IPS-NIHi11 (cell line): ENCODE measurements at places on chromosomes 1 and 21.

DNA sequence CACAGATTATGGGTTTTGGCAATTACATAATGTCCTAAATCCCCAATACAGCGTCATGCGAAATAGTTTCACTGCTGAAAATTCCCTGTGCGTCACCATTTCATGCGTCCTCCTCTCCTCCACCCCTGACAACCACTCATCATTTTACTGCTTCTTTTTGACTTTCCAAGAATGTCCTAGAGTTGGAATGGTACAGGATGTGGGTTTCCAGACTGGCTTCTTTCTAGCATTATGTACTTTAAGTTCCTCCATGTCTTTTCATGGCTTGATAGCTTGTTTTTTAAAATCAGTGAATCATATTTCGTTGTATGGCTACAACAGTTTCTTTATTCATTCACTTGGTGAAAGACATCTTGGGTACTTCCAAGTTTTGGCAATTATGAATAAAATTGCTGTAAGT is 7.4 kb downstream of the NBPF3 start:
- no peak for DNase-seq

- DNase-seq: no peak
Measured at GRCh38 chr1:219155135-219155534, 18.5 kb upstream of the LYPLAL1 start.

DNA sequence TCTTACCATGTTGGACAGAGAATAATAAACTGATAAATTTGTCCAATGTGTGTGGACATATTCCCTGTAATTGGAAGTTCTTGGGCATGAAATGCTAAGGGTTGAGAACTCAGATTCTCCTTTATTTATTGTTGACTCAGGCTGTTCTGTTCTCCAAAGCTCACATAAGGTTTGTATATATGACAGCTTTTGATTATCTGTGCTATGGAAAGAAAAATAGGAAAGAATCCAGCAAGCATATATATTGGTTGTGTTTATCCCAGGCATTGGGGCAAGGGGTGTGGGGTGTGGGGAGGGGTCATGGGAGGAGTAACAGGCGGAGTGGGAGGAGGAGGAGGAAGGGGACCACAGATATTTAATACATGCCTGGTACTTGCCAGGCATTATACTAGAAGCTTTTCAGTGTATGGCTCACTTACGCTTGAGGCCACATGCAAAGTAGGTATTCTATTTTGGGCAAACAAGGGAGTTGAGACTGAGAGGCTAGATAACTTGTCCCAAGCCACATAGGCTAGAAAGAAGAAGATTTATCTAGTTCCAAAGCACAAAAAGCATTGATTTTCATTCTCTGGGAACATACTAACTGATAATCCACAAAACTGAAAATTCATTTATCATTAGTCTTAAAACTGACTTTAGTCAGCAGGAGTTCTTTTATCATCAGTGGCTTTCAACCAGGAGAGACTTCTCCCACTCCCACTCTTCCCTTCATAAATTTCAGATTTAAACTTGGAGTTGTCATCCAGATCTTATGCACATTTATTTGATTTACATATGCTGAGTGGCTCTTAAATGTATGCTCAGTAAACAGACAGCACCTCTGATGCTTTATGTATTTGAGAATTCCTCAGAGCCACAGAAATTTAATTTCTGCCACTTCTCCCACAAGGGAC is 27.2 kb downstream of the NGF start:
- DNase-seq: no peak

DNA sequence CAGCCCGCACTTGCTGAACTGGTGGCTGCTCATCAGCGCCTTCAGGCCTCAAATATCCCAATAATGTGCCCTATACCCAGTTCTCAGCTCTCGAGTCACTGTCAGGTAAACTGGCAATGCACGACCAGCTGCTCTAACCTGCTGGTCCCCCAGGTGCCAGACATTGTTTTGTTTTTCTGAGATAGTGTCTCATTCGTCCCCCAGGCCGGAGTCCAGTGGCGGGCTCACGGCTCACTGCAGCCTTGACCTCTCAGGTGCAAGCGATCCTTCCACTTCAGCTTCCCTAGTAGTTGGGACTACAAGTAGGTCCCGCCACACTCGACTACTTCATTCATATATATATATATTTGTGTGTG is 1.0 kb upstream of the NADK start:
- DNase-seq: no peak

GRCh38 chr1:56436296-56436695 is 143.1 kb downstream of the PLPP3 start:
- DNase-seq: no peak

- DNase-seq: no peak
Measured at GRCh38 chr1:229941831-229942230, 125.2 kb upstream of the GALNT2 start.

GRCh38 chr1:91913018-91913417 is 27.1 kb upstream of the TGFBR3 start:
- no peak for DNase-seq

- DNase-seq: no peak
Measured at GRCh38 chr1:218367118-218367517, 22.0 kb downstream of the TGFB2 start.

DNA sequence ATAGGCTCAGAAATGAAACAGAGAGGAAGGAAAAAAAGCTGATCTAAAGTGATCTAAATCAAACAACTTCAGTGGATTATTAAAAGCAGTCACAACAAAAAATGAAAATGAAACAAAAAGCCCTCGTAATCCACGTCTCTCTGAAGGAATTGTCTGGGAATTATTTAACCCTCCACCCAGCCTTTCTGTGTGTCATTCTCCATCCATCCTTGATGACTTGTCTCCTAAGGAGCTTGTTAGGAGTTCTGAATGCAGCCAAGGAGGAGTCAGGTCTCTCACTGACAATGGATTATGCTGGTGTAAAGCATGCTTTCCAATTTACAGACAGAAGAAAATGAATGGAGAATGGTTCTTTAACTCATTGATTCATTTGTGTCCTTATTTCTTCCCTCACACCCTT is 359.3 kb upstream of the RUNX1 start:
- DNase-seq: no peak

GRCh38 chr1:1561801-1562470 is 12.7 kb downstream of the SSU72 start:
- no peak for DNase-seq

GRCh38 chr21:44347911-44348451 is 5.4 kb upstream of the TRPM2 start:
- no peak for DNase-seq

DNA sequence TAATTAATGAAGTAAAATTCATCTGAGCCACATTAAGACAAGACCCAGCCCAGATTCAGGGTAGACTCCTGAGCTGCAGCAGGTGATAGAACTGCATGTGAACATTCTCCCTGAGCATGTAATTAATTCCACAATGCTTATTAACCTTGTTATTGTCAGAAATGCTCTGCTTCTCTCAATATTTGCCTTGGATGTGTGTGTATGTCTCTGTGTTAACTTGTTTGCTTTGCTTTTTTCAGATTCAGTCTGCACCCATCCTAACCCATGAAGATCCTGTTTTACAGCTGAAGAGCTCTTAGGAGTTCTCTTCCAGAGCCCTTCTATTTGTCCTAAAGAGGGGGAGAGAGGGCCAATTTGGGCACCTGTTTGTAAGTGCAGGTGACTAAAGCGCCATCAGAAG is 143.2 kb upstream of the BMP8A start:
- DNase-seq: no peak

DNA sequence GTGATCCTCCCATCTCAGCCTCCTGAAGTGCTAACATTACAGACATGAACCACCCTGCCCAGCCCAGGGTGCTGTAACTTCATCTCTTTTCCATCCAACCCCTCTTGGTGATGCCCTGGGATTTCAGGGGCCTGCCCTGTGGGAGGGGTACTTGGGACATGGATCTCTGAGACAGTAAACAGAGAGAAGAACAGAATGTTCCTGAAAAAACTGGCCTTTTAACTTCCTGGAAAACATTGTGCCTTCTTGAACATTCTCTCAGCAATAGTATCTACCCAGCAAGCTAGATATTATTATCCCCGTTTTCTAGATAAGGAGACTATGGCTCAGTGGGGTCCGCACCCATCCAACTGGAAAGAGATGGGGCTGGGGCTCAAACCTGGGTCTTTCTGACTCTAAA is 57.0 kb downstream of the VWA5B1 start:
- DNase-seq: no peak

GRCh38 chr1:200896531-200897196 is 2.0 kb downstream of the INAVA start:
- DNase-seq: peak; percentile 47

DNA sequence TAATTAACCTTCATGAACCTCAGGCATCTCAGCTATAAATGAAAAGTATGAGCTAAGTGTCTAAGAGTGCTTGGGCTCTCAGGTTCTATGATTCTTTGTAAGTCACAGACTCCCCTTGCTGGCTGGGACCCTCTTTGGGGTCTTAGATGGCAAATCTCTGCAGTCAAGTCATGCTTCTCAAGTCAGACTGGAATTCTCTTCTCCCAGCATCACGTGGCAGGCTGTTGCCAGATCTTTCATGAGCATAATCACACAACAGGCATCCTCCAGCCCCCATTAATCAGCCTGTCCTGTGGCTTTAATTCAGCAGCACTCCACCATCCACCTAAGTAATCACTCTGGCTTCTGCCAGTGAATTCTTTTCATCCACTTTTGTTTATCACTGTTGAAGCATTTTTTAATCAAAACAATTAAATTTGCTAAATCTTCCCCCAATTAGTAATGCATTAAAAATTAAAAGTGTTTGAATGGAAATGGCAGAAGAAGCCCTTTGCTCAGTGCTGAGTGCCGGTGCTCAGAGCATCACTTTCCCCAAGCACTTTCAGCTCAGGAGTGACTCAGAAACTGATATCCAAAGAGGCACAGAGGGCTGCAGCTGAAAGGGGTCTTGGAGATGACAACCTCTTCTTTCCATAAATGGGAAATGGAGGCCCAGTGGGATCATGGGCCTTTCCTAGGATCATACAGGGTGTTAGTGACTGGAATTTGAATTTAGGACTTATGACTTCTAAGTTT is 50.2 kb downstream of the C8A start:
- no peak for DNase-seq

DNA sequence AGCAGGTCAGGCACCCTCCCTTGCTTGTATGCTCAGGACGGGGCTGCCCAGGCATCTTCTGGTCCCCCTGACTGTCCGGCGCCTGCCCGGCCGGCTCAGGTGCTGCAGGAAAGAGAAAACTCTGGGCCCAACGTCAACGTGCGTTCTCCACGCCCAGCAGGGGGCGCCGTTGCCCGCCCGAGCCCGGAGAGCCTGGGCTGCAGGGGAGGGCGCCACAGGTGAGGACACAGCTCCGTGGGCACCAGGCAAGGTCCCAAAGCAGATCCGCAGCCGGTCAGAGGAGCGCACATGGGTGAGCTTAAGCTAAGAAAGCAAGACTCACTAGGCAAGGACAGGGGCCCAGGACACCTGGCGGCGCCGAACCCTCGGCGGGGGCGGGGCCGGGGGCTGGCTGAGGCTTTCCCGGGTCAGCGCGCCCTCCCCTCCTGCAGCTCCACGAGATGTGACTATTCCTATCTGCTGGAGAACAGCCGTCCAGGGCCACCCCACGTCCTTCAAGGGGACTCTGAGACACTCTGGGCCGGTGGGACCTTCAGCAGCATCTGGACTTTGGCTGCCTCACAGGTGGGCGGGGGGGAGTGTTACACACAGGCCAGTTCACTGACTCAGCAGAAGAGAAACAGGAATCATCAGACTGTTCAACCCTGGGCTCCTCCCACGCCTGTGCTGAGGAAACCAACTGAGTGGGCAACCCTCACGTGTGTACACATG is 29.3 kb downstream of the KRTAP10-1 start:
- peak; percentile 96 for DNase-seq

DNA sequence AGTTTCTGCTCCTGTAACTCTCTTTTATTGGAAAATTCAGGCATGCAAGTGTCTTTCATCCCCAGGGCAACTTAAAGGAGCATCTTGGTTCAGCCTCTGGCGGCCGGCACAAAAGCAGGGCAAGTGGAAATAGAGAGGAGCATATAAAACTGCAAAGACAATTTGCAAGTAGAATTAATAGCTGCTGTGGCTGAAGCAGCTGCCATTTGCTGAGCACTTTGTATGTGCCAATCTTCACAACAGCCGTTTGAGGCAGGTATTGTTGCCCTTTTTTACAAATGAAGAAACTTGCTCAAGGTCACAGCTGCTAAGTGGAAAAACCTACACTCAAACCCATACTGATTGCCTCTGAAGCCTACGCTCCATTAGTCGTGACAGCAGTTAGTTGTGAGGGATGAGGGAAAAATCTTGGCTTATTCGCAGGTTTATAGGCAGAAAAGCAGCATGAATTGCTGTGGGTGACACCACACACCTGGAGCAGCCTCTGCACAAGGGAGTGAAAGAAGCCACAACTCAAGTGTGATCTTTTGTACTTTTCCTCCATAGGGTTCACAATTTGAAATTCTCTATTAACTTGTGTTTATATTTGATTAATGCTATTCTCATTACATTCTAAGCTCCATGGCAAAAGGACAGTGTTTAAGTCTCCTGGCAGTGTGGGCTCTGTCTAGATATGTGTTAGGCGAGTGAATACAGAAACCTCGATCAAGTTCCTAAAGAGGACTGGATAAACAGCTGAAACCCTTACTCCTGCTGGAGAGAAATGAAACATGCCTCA is 99.0 kb upstream of the BEND5 start:
- no peak for DNase-seq

GRCh38 chr1:164755690-164756089 is 196.7 kb downstream of the PBX1 start:
- DNase-seq: no peak

DNA sequence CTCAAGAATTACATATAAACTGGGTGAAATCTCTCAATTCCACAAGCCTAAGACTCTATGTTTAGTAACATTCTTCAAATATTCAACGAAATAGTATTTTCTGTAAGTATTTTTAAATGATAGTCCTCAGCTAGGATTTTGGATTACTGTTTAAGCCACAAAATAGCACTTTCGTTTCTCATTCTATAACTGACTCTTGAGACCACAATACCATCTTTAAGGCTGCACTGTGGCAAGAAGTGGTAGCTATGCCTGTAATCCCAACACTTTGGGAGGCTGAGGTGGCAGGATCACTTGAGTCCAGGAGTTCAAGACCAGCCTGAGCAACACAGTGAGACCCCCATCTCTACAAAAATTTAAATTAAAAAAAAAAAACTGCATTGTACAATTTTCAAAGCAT is 126.7 kb downstream of the CDC42BPA start:
- no peak for DNase-seq

DNA sequence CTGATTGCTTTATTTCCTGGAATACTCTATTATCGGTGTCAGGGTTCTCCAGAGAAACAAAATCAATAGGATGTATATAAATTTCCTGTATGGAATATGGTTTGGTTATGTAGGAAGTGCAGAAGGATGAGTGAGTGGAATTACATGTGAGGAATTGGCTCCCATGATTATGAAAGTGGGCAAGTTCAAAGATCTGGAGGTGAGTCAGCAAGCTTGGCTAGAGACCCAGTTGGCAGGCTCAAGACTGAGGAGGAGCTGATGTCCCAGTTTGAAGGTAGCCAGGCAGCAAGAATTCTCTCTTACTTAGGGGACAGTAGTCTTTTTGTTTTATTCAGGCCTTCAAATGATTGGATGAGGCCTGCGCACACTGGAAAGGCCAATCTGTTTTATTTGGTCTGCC is 57.5 kb downstream of the MAP3K7CL start:
- no peak for DNase-seq
